RKO (cell line): ENCODE measurements at places on chromosomes 7 and 10.

DNA sequence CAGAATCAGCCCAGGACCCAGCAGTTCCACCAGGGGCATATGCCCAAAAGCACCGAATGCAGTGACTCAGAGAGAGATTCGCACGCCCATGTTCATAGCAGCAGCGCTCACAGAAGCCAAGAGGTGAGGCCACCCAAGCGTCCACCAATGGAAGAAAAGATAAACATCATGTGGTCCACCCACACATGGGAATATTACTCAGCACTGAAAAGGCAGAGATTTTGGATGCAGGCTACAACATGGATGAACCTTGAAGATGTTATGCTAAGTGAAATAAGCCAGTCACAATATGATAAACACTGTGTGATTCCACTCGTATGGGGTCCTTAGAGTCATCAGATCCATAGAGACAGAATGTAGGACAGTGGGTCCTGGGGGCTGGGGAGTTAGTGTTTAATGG is 427.4 kb downstream of the DNAJB6 start:
- DNase-seq, result no peak

- DNase-seq, result no peak
These were observed 1.1 kb upstream of the STEAP2 start for GRCh38 chr7:90210475-90210874.

GRCh38 chr10:35387768-35388167 is 51.5 kb downstream of the CCNY start:
- DNase-seq, result no peak

- DNase-seq, result no peak
These were observed 25.6 kb downstream of the STYXL1 start for GRCh38 chr7:76022026-76022780.

GRCh38 chr7:24191362-24191761 is 92.6 kb upstream of the NPY start:
- no peak for DNase-seq

DNA sequence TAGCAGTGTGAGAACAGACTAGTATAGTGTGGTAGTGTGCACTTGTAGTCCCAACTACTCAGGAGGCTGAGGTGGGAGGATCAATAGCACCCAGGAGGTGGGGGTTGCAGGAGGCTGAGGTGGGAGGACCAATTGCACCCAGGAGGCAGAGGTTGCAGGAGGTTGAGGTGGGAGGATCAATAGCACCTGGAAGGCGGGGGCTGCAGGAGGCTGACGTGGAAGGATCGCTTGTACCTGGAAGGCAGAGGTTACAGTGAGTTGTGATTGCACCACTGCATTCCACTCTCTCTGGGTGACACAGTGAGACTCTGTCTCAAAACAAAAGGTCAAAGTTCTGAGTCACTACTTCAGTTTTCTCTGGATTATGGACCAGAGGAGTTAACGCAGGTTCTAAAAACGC is 22.6 kb upstream of the DIP2C start:
- no peak for DNase-seq

DNA sequence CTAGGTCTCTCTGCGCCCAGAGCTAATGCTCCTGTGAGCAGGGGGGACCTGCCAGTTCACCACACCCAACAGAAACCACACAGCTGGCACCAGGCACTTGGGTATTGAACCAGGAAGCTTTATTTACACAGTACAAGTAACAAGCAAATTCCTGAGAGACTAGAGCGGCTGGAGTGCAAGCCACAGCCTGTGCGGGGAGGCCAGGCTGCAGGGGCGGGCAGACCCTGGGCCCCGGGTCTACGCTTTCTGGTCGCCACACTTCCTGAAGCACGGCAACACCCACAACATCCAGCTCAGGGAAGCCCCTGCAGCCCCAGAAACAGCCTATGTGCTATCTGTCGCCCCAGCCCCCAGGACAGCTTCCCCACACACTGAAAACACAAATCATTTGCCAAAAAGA is 125.0 kb downstream of the FAM53B start:
- no peak for DNase-seq

- DNase-seq, result peak; percentile 47
These were observed 1.2 kb downstream of the MACROH2A2 start for GRCh38 chr10:70053841-70054288.

GRCh38 chr10:12768156-12769100 is 233.1 kb downstream of the CCDC3 start:
- peak; percentile 34 for DNase-seq

DNA sequence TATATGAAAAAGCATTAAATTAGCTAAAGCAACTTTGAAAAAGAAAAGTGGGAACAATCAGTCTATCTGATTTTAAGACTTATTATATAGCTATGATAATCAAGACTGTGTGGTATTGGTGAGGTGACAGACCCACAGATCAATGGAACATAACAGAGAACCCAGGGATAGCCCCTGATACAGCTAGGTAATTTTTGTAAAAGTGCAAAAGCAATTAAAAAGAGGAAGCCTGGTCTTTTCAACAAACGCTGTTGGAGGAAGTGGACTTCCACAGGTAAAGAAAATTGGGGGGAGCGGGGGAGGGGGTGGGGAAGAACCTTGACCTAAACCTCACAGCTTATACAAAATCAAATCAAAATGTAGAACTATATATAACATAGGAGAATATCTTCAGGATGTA is 45.4 kb downstream of the GNA12 start:
- no peak for DNase-seq

- DNase-seq, result no peak
These were observed 267.8 kb downstream of the PARD3 start for GRCh38 chr10:34547291-34547690.

GRCh38 chr10:15123749-15124184 is 26.6 kb downstream of the RPP38 start:
- no peak for DNase-seq

- no peak for DNase-seq
These were observed 144.5 kb upstream of the NFE2L3 start for GRCh38 chr7:26007510-26007909.

DNA sequence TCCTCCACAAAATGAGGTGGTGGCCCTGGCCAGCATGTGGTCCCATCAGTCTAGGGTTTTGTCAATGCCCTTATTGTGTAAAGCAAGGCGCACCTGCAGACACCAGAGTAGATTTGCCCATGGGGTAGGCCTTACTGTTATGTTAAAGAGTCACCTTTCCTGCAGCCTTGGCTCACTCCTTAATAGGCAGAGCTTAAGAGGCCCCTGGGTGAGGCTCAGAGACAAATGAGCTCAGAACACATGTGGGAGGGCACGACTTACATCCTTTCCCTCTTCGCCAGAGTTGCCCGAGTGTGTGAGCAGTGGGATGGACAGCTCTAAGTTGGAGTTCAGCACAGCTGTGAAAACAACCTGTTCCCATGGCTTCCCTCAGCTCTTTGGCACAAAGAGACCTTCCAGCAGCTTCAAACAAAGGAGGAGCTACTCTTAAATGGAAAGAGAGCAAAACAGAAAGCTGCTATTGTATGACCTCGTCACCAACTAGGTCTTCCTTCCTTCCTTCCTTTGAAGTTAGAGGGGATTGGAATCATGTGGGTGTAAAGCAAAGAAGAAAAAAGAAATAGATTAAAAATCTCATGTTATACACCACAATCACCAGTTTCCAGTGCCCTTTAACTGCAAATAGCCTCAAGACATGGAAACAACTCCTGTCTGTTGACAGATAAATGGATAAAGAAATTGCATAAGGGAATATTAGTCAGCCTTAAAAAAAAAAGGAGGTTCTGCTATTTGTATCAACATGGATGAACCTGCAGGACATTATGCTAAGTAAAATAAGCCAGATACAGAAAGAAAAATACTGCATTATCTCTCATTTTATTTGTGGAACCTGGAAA is 11.9 kb upstream of the XPNPEP1 start:
- DNase-seq, result no peak
